Left renal pelvis (tissue), 4 donors: ENCODE measurements at places on chromosomes 7 and 10.

DNA sequence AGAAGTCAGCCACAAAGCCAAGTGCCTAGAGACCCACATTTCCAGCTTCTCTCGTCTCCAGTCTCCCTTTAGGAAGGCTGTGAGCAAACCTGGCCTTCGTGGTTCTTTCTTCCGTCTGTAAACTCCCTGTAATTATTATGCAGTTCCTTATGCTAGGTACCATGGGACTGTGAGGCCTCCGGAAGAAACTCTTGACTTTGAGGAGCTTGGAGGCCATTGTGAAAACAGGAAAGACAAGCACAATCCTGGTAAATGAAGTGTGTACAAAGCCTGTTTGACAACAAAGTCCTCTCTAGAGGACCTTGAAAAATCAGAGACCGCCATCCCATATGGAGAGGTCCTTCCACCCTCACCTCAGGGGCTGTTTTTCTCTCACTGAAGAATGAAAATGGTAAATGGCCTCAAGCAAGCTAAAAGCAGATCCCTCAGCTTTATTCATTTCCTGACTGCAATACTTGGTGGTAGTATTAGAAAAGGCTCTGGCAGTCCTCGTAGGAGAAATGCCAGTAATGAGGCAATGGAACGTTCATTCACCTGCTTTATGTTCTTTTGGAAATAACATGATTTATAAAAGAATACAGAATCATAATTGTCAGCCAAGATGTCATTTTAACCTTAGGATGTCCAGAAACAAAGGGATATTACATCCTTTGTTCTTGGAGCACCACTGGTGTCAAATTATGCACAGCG lies 926.4 kb downstream of the LRMDA start:
- DNase-seq: no peak

DNA sequence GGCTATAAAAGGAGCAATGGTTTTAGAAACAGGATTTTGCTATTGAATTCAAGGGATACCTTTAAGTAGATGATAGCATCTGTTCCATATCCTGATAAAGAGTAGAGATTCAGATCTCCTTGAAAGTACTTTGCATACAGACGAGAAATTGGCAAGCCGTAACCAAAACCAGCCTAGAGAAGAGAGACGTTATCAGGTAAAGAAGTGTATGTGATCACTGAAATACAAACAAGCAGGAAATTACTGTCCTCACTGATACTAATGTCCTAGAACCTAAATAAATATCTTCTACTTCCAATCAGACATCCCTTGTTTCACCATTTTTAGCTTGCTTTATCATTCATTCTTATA lies 9.4 kb downstream of the PDK4 start:
- DNase-seq: no peak

- no peak for DNase-seq
Observed at GRCh38 chr7:134940729-134941128, 45.6 kb upstream of the AGBL3 start.

DNA sequence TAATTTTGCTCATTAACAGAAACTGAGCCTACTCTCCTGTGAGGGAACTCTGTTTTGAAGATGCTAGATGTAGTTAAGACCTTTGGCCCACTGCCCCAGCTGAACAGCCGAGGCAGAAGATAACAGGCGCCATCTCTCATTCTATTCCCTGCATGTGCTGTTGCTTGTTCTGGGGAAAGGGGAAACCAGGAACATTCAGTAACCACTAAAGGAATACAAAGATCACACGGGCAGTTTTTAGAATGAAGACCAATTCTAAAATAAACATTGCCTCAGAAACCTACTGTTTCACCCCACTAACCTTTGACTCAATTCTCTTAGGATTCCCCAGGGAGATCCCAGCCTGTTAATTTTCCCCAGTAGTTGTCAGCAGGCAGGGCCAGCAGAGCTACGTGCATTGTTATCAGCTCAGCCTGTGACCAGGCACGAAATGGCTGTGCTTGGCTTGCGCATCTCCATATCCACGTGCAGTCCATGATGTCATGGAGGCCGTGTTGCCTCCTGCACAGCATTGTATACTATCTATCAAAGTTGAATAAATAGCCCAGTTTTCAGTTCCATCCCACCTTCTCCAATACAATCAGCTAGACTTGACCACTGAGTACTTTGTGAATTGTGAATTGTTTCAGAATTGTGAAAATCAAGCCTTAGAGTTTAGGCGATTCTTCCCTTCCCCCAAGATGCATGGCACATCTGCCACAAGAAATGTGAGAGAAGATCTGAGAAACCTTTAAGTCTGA lies 36.0 kb downstream of the ANK3 start:
- DNase-seq: no peak

DNA sequence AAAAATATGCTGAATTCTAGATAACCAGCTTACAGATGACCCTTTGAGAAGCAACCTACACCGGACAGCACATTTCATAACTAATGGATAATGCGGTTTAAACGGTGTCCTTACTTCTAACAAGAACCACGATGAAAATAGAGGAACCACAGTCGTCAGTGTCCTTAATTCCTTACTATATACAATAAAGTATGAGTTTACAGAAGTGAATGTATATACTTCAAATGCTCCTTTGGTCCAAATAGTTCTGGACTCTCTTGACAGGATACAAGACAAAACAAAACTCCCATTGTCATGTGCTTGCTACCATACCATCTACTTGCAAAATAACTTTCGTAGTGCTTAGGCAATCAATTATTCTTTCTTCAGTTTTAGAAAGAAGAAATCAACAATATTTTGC lies 2.4 kb downstream of the NAMPT start:
- DNase-seq: no peak

DNA sequence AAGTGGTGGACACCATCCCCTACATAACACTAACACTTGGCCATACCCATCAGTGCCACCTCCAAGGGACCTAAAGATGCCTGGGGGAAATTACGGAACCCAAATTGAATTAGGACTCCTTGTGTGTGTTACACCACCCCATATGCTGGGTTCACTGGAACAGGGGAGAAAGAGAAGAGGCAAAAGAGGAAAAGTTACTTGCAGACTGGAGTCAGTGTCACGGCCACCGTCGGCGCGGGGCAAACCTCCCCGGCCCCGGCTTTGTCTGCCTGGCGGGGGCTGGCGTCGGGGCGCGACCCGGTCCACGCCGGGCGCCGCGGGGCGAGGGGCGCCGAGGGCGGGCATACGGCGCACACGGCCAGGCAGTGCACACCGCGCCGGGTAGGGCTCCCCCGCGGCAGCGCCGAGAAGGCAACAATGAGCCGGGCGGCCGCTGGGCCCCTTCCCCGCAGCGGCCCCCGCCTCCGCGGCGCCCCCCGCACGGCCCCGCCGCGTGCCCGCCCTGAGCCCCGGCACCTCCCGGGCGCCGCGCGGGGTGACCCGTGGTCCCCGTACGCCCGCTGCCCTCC lies 171.1 kb downstream of the FAM107B start:
- DNase-seq: no peak

GRCh38 chr10:120462018-120462682 lies 5.1 kb downstream of the PLPP4 start:
- no peak for DNase-seq

- DNase-seq: no peak
Observed at GRCh38 chr7:131341690-131342089, 14.0 kb downstream of the MKLN1 start.

- DNase-seq: no peak
Observed at GRCh38 chr7:85806321-85806720, 619.5 kb upstream of the SEMA3D start.

- DNase-seq: no peak
Observed at GRCh38 chr10:122650331-122650730, 49.3 kb downstream of the C10orf120 start.

- no peak for DNase-seq
Observed at GRCh38 chr7:1226186-1226901, 6.3 kb upstream of the UNCX start.

DNA sequence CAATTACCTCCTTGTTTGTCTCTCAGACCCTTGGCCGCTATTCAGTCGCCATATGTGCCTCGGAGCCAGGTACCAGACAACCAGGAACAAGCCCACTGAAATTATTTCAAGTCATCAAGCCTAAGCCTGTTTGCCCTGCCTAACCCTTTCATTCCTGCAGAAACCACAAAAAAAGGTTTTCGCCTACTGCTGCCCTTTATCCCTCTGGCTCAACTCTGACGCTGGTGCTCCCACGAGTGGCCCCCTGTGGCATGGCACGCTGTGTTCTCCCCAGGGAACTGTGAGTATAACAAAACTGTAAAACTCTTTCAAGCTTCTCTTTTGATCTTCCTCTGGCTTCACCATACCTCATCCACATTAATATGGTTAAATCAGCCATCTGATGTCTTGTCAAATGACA lies 215.7 kb upstream of the CDC14C start:
- no peak for DNase-seq

- no peak for DNase-seq
Observed at GRCh38 chr7:74325210-74325565, 36.0 kb downstream of the CLIP2 start.
